Retinal pigment epithelial cell (primary cell): ENCODE measurements at places on chromosomes 13 and 19.

GRCh38 chr13:26468265-26468801 lies 89.2 kb upstream of the WASF3 start:
- no peak for DNase-seq

DNA sequence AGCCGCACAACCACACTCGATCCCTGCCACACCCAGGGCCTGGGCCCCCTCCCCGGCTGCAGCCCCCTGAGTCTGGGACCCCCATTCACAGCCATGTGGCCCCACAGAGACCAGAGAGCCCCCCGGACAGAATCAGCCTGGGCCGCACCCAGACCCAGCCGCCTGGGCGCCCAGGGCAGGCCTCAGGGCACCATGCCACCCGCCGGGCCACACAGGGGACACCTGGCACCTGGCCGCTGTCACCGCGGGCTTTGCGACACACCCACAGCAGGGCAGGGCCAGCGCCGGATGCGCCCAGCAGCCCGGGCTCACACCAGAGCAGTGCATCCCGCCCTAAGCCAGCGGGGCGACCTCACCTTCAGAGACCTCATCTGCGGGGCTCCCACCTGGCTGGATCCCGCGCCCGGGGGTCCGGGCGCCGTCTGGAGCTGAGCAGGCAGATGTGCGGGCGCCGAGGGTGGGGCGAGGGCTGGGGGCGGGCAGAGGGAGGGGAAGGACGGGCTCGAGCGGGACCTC lies 443 bp downstream of the TBXA2R start:
- no peak for DNase-seq

- DNase-seq: no peak
These were observed 32.4 kb downstream of the RASA3 start for GRCh38 chr13:114099918-114100445.

DNA sequence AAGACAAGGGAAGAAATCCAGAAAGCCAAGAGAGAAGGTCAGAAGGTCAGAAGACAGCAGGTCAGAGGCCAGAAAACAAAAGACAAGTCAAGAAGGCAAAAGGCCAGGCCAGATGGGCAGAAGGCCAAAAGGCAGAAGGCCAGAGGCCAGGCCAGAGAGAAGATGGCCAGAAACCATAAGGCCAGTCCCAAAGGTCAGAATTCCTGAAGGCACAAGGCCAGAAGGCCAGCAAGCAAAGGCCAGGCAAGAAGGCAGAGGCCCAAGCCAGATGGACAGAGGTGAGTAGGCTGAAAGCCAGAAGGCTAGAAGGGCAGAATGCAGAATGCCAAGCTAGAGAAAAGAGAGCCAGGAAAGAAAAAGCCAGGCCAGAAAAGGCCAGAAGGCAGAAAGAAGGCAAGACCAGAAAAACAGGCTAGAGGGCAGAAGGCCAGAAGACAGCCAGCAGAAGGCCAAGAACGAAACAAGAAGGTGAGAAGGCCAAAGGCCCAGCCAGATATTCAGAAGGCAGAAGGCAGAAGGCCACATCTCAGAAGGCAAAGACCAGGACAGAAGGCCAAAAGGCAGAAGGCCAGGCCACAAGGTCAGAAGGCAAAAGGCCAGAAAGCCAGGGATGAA lies 186.3 kb downstream of the TUBA3C start:
- DNase-seq: no peak

DNA sequence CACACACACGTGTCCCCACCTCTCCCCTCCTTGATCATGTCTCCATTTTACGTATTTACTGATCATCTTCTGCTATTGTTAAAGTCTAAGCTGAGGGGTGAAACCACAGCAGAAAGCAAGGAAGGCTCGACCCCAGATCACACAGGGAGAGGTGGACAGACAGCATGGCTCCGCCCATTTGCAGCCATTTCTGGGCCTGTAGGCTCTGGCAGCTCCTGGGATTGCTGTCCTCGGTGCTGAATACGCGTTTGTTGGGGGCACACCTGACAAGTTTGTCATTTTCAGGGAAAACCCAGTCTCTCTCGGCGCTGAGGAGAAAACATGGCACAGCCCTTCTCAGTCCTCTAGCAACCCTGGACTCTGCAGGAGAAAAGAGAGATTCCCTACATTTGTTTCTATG lies 8.0 kb downstream of the TMEM86B start:
- DNase-seq: no peak
